Activated CD4-positive, alpha-beta memory T cell treated with anti-CD3 and anti-CD28 coated beads, Interleukin-2, amount 10 ng/mL, durations not matched to agents 7 days and 5 days (primary cell): ENCODE measurements at places on chromosomes 5 and 9. TPM values are rescaled to one million over a fixed set of nuclear protein-coding genes. Genes with fewer than 3 reads are reported as not detected.

Gene RNF20
- total RNA-seq = 43.1 TPM

Gene FANCC
- 12.3 TPM for total RNA-seq

Gene CNTNAP3
- not detected for total RNA-seq

Gene HAPLN1
- total RNA-seq = not detected

Gene CCL21
- not detected for total RNA-seq

Gene CDC20B
- 0.13 TPM for total RNA-seq

Gene NDUFS6
- total RNA-seq = 25.4 TPM

DNA sequence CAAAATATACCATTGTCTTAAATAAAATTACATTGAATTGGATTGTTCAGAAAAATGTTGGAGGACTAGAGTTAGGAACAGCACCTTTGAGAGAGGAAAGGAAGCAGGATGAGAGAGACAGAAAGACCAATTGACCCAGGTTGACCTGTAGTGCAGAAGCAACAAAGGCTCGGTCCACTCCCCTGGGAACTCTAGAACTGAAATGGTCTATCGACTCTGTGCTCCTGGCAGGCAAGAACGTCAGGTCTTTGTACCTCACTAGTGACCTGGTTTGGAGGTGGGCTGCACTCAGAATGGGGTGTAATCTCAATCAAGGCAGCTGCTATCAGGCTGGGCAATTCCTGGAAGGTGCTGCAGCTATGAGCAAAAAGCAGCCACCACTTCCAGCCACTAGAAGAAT, 110.8 kb downstream of the FAM174A start:
- H3K27me3 ChIP-seq = peaks cover 1% of the 10 kb centered on the region
- peaks cover 11% of the 10 kb centered on the region for H3K4me1 ChIP-seq
- DNase-seq = no peak
- no peak overlapping the region for H3K27ac ChIP-seq
- no peaks in the 10 kb centered on the region for H3K36me3 ChIP-seq
- H3K4me3 ChIP-seq = no peak overlapping the region

GRCh38 chr5:178391480-178391879, 158.9 kb upstream of the PHYKPL start:
- no peaks in the 10 kb centered on the region for H3K4me1 ChIP-seq
- H3K27ac ChIP-seq = no peak overlapping the region
- no peak for DNase-seq

DNA sequence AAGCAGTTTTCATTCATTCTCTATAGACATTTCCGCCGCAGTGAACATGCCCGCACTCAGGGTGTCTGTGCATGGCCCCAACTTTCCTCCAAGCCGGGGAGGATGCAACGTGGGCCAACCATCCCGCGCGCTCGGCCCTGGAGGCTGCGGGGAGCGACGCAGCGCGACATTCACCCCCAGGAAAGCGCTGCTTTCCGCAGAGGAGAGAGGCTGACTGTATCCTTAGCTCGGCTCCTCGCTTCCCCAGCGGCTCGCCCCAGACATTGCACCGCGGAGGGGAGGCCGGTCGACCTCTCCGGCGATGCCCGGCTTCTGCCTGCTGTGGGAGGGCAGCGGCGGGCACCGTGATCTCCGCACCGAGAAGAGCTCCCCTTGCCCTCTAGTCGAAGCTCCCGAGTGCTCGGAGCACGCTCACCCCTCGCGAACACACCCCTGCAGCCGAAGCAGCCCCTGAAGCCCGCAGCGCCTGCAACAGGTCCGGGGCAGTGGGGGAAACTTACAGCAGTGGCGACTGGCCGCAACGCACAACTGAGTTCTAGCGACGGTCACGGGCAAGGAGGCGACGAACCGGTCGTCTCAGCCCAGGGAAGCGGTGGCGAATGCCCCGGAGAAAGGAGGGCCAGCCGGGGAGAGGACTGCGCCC, 600 bp downstream of the ENC1 start:
- peak overlapping the region; percentile 73 for H3K4me3 ChIP-seq
- no peaks in the 10 kb centered on the region for H3K36me3 ChIP-seq
- H3K27me3 ChIP-seq = peaks cover 50% of the 10 kb centered on the region
- H3K4me1 ChIP-seq = peaks cover 31% of the 10 kb centered on the region
- peak; percentile 43 for DNase-seq
- H3K27ac ChIP-seq = no peak overlapping the region

GRCh38 chr9:4297786-4298254, 2.0 kb downstream of the GLIS3 start:
- H3K4me1 ChIP-seq = peaks cover 15% of the 10 kb centered on the region
- H3K27me3 ChIP-seq = peaks cover 74% of the 10 kb centered on the region
- DNase-seq = peak; percentile 50
- H3K36me3 ChIP-seq = no peaks in the 10 kb centered on the region

DNA sequence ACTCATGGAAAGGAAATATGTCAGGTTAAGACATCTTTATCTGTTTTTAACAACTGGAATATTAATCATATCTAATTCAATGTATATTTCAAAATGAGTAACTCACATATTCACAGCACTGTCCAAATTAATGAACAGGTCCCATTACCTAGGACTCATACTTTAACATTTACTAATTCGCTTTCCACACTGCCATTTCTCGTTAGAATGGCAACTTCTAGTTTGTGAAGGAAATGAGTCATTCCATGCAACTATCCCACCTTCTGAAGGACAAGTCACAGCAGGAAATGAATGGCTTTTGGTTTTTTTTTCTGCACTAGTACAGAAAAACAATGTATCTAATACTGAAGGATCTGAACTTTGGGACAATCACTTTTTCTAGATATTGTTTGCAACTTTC, 24.6 kb upstream of the IFNK start:
- H3K36me3 ChIP-seq = no peaks in the 10 kb centered on the region
- no peak for DNase-seq
- peaks cover 3% of the 10 kb centered on the region for H3K27me3 ChIP-seq
- H3K4me1 ChIP-seq = peaks cover 13% of the 10 kb centered on the region

GRCh38 chr9:6384732-6385131, 28.3 kb upstream of the UHRF2 start:
- no peaks in the 10 kb centered on the region for H3K36me3 ChIP-seq
- no peaks in the 10 kb centered on the region for H3K27me3 ChIP-seq
- H3K4me1 ChIP-seq = no peaks in the 10 kb centered on the region
- no peak for DNase-seq
- H3K4me3 ChIP-seq = no peak overlapping the region
- no peak overlapping the region for H3K27ac ChIP-seq

DNA sequence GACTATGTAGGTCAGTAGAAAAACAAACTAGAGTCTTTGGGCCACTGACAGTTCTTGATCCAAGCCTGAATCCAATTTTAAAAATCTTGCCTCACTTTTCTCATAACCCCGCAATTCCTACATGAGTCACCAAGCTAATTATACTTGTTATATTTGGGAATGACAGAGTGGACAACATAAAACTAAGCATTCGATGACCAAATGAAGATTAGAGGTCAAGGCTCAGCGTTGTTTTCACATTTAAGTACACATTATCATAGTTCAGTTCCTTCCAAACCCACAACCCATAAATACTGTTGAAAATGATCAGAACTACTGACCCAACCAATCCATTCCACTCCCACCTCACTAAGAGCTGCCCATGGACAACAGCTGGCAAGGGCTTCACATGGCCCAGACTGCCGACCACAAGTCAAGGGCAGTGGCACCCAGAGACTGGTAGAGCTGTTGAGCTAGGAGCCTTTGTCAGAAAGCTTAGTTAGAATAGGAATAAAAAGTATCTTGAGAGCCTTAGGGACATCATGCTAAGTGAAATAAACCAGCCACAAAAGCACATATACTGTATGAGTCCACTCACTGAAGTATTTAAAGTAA, 64.2 kb downstream of the MYO10 start:
- DNase-seq = no peak
- no peaks in the 10 kb centered on the region for H3K27me3 ChIP-seq
- no peaks in the 10 kb centered on the region for H3K4me1 ChIP-seq

GRCh38 chr5:137061382-137061781, 437.7 kb downstream of the SPOCK1 start:
- H3K27ac ChIP-seq = no peak overlapping the region
- no peaks in the 10 kb centered on the region for H3K4me1 ChIP-seq
- no peak for DNase-seq
- no peaks in the 10 kb centered on the region for H3K27me3 ChIP-seq
- no peak overlapping the region for H3K4me3 ChIP-seq

DNA sequence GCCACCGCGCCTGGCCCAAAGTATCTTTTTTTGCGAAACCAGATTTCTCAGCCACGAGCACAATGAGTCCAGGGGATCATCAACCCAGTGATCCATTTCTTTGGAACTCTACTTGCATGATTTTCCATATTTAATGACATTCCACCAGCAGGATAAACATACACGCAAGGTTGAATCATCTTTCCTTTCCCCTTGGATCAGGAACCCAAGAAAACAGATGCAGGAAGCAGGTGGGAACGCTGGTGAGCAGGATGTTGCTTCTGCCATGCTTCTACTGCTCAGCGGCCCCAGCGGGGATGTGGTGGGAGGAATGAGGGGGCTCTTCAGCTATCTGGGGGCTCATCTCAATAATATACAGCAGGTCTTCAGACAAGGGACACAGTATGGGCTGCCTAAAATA, 118.2 kb downstream of the SEC61B start:
- peaks cover 21% of the 10 kb centered on the region for H3K27me3 ChIP-seq
- H3K36me3 ChIP-seq = no peaks in the 10 kb centered on the region
- no peak for DNase-seq
- no peak overlapping the region for H3K4me3 ChIP-seq

DNA sequence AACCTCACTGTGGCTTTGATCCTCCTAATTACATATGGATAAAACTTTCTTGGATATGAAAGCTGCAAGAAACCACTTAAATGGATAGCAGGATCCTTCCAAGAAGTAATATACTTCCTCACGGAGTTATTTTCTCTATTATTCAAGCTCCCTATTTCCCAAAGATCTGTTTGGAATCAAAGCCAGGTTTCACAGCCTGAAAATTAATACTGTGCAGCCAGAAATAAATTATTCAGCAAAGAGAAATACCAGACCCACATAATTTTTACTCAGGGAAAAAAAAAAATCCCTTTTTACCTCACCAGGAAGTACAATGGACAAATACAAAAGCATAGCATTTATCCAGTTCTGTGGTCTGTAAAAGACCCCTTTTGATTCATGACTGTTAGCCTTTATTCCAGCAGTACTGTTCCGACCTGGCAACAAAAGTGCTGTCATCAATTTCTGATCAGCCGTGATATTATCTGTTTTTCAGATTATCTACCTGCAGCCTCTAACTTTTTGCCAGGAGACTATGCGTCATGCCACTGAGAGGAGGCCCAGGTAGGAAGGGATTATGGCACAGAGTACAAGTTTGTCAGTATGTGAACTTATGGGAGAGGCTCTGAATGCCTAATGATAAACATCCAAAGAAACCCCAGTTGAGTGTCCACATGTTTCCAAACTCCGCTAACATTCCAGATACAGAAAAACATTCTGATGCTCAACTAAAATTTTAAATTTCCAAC, 57.0 kb downstream of the FBN2 start:
- no peak overlapping the region for H3K27ac ChIP-seq
- no peaks in the 10 kb centered on the region for H3K36me3 ChIP-seq
- DNase-seq = no peak
- H3K4me1 ChIP-seq = no peaks in the 10 kb centered on the region
- H3K4me3 ChIP-seq = no peak overlapping the region
- H3K27me3 ChIP-seq = no peaks in the 10 kb centered on the region

DNA sequence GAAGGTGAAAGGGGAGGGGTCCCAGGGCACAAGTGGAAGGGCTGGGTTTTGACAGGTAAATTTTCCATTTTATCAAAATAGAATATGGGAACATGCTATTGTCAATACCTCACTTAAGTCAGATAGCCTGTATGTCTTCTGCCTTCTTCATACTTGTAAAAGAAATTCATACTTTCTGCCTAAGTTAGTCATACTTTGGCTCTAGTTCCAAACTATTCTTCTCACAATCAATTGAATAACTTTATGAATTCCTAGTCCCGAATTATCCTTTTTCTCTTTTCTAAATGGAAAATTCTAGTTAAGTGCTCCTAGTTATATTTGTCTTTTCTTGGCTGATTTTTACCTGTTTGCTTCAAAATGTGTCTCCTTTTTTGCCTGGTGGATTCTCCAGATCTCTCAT, 271.4 kb downstream of the CSNK1G3 start:
- DNase-seq = no peak
- H3K4me1 ChIP-seq = no peaks in the 10 kb centered on the region
- no peak overlapping the region for H3K4me3 ChIP-seq

GRCh38 chr5:147930769-147931168, 24.4 kb upstream of the C5orf46 start:
- H3K27me3 ChIP-seq = no peaks in the 10 kb centered on the region
- no peak overlapping the region for H3K4me3 ChIP-seq
- DNase-seq = no peak
- no peaks in the 10 kb centered on the region for H3K36me3 ChIP-seq

GRCh38 chr9:85432599-85432998, 309.2 kb downstream of the AGTPBP1 start:
- no peak for DNase-seq
- H3K27me3 ChIP-seq = no peaks in the 10 kb centered on the region
- H3K4me3 ChIP-seq = no peak overlapping the region
- H3K36me3 ChIP-seq = no peaks in the 10 kb centered on the region
- no peak overlapping the region for H3K27ac ChIP-seq

GRCh38 chr5:126456217-126456820, 33.1 kb downstream of the GRAMD2B start:
- no peak overlapping the region for H3K27ac ChIP-seq
- H3K27me3 ChIP-seq = no peaks in the 10 kb centered on the region
- H3K4me3 ChIP-seq = no peak overlapping the region

DNA sequence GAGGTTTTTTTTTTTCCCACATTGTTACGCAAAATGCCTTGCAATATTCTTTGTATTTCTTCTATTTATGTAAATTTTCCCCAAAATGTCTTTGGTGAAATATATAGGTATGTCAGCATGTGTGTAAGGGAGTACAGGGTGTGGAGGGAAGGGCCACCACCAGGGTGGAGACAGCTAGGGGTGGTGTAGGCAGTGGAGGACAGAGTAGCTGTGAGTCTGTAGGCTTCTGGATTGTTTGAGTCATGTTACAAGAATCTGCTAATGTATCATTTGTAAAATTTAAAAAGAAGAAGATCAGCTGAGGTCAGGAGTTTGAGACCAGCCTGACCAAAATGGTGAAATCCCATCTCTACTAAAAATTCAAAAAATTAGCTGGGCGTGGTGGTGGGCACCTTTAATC, 175.5 kb downstream of the NXNL2 start:
- H3K4me1 ChIP-seq = no peaks in the 10 kb centered on the region
- no peak overlapping the region for H3K4me3 ChIP-seq
- no peak for DNase-seq
- no peak overlapping the region for H3K27ac ChIP-seq
- no peaks in the 10 kb centered on the region for H3K27me3 ChIP-seq

GRCh38 chr5:95960667-95961616, 709 bp downstream of the ELL2 start:
- H3K4me1 ChIP-seq = peaks cover 69% of the 10 kb centered on the region
- H3K36me3 ChIP-seq = peaks cover 18% of the 10 kb centered on the region
- peak overlapping the region; percentile 95 for H3K4me3 ChIP-seq

- H3K27ac ChIP-seq = no peak overlapping the region
- peaks cover 18% of the 10 kb centered on the region for H3K27me3 ChIP-seq
- no peaks in the 10 kb centered on the region for H3K36me3 ChIP-seq
- DNase-seq = no peak
- no peak overlapping the region for H3K4me3 ChIP-seq
These were observed 6.7 kb upstream of the ALDOB start for GRCh38 chr9:101442318-101442717.

GRCh38 chr5:28450997-28451396, 1412.6 kb upstream of the CDH9 start:
- H3K27me3 ChIP-seq = no peaks in the 10 kb centered on the region
- H3K27ac ChIP-seq = no peak overlapping the region
- no peaks in the 10 kb centered on the region for H3K36me3 ChIP-seq
- no peak overlapping the region for H3K4me3 ChIP-seq
- no peaks in the 10 kb centered on the region for H3K4me1 ChIP-seq
- no peak for DNase-seq

GRCh38 chr9:137762414-137763061, 115.0 kb upstream of the CACNA1B start:
- H3K36me3 ChIP-seq = peaks cover 73% of the 10 kb centered on the region
- no peak overlapping the region for H3K4me3 ChIP-seq
- H3K4me1 ChIP-seq = peaks cover 41% of the 10 kb centered on the region
- peak overlapping the region; percentile 77 for H3K27ac ChIP-seq
- no peak for DNase-seq
